ENCODE measurements at places on chromosomes 2 and 18.

GRCh38 chr18:9905401-9905922 is 8.4 kb upstream of the VAPA start:
- no peak for DNase-seq

GRCh38 chr2:67896476-67896875 is 166.3 kb downstream of the C1D start:
- DNase-seq, result no peak

DNA sequence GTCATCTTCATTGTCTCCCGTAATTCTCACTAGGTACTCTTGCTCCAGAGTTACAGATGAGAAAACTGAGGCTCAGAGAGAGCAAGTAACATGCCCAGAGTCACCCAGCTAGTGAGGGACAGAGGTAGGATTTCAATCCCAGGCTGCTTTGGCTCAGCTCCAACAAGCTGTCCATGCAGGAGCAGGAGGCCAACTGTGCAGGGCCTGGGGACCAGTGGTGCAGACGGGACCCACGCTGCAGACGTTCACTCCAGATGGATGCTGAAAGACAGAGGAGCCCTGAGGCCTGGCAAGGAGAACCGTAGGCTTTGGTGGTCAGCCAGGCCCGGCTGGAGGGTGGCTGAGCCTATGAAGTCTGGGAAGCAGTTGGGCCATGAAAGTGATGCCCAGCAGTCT is 102.6 kb downstream of the MCFD2 start:
- no peak for DNase-seq

GRCh38 chr2:180017784-180018183 is 10.7 kb upstream of the CWC22 start:
- DNase-seq, result no peak

GRCh38 chr18:58843688-58844035 is 21.0 kb upstream of the ZNF532 start:
- no peak for DNase-seq

DNA sequence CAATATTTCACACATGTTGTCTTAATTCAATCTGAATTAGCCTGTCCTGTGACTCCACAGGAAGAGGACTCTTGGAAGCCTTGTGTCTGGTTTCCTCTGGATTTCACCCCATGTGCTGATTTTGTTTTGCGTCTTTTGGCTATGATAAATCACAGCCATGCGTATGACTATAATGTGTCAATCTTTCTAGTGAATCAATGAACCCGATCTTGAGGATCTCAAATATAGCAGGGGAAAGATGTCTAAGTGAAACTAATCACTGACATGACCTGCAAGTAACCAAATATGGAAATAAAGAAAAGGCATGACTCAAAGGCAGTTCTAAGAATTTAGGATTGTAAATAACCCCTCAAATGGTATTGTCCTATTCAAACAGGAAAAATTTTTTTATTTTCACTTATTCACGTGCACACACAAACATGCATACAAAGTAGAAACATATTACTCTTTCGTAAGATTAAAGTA is 8.2 kb downstream of the WDFY1 start:
- DNase-seq, result no peak

GRCh38 chr2:27262379-27263286 is at the start of gene SLC30A3:
SLC30A3 (minus strand) TSS chr2:27263047; CDS start chr2:27262906, 141 bp downstream.
- no peak for DNase-seq

- no peak for DNase-seq
Measured at GRCh38 chr2:127149384-127149783, 42.4 kb upstream of the BIN1 start.

DNA sequence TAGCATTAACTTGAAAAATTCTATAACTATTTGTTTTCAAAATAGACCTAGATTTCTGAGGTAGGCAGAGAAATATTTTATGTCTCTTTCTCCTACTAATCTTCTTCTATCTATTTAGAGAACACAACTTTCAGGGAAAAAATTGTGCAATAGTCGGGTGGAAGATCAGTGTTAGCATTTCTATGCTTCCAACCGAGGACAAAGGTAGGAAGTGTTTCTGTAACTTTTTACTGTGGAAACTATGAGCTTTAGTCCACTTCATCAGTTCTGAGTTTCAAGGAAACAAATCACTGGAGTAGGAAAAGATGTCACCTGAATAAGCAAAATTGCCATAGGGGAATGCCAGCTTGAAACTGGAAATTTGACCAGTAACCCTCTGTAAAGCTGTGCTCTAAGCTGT is 207.7 kb upstream of the CTAGE1 start:
- DNase-seq, result no peak

- DNase-seq, result no peak
Measured at GRCh38 chr18:39455285-39455684, 1889.7 kb upstream of the CELF4 start.

GRCh38 chr18:59871711-59872362 is 28.0 kb upstream of the PMAIP1 start:
- DNase-seq, result no peak

DNA sequence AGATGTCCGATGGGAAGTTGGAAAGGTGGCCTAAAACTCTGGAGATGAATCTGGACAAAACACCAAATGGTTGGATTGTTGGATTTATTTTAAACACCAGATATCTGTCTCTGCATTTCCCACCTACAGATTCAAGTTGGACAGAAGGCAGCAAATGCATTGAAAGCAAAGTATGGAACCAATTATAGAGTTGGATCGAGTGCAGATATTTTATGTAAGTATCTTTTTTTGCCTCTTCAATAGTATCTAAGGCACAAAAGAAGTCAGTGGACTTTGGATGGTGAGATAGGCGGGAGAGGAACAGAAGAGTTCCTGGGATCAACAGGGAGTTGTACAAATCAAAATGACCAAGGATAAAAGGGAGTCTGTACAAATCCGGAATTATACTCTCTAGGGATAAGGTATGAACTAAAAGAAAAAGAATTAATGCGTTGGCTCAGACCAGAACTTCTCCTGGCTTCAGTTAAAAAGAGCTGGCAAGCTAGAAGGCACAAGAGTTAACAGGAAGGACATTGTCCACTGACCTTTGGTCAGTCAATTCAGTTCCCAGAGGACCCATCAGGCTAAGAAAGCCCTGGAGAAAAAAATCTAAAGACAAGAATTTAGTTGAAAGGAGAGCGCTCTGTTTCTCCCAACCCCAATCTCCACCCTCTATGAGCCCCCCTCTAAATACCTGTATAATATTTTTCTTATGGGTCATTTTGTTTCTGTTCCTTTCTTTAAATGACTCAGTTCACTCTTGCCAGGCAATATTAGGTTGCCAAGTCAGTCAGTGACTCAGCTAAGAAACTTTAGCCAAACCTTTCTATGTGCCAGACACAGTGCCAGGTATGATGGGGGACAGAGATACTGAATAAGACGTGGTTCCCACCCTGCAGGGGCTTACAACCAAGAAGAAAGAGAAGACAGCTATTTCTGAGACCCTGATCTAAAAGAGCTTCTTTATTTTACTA is 29.1 kb downstream of the CPO start:
- DNase-seq, result no peak

DNA sequence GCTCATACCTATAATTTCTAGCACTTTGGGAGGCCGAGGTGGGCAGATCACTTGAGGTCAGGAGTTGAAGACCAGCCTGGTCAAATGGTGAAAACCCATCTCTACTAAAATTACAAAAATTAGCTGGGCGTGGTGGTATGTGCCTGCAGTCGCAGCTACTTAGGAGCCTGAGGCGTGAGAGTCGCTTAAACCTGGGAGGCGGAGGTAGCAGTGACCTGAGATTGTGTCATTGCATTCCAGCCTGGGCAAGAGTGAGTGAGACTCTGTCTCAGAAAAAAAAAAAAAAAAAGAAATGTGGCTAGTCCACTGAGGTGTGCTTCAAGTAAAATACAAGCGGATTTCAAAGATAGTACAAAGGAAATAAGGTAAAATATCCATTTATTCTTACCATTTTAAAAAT is 46.2 kb downstream of the RBKS start:
- no peak for DNase-seq

DNA sequence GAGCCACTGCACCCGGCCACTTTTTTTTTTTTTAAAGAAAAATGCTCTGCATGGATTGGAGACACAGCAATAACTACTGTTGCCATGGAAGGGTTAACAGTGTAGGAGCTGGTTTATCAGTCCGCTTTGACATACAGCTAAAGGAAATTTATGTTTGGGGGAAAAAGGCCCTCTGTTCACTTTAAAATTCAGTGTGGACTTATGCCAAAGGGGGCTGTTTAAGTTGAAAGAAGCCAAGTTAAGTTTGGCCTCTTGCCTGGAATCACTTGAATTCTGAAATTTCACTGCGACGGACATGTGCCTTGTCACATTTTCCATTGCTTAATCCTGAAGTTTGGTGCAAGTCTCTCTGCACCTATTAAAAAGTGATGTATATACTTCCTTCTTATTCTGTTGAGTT is 3.1 kb downstream of the KCNE4 start:
- DNase-seq, result no peak

GRCh38 chr2:116719836-116720235 is 1094.7 kb upstream of the DDX18 start:
- DNase-seq, result no peak

DNA sequence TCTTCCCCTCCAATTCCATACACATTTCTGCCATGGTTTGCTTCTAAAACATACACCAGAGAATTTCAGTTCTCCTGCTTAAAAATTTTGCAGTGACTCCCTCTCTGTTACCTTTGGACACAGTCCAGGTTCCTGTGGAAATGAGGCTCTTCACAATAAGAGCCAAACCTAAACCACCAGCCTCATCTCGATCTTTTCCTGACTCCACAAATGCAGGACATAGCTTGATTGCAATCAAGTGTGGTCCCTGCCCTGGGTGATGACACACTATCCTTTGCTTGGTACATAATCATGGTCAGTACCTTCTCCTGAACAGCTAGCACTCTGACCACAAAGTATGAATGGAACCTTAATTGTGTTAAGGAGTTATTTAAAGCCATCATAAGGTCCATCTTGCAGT is 134.9 kb upstream of the CHAC2 start:
- no peak for DNase-seq

GRCh38 chr2:192004188-192004963 is 157.5 kb upstream of the CAVIN2 start:
- no peak for DNase-seq

GRCh38 chr18:30903566-30903965 is 139.0 kb downstream of the DSC3 start:
- no peak for DNase-seq

- no peak for DNase-seq
Measured at GRCh38 chr2:37773371-37774130, 102.1 kb upstream of the CDC42EP3 start.

- DNase-seq, result no peak
Measured at GRCh38 chr18:50506362-50506761, 53.5 kb upstream of the MAPK4 start.

- no peak for DNase-seq
Measured at GRCh38 chr2:73685764-73686438, 43.7 kb upstream of the NAT8 start.

DNA sequence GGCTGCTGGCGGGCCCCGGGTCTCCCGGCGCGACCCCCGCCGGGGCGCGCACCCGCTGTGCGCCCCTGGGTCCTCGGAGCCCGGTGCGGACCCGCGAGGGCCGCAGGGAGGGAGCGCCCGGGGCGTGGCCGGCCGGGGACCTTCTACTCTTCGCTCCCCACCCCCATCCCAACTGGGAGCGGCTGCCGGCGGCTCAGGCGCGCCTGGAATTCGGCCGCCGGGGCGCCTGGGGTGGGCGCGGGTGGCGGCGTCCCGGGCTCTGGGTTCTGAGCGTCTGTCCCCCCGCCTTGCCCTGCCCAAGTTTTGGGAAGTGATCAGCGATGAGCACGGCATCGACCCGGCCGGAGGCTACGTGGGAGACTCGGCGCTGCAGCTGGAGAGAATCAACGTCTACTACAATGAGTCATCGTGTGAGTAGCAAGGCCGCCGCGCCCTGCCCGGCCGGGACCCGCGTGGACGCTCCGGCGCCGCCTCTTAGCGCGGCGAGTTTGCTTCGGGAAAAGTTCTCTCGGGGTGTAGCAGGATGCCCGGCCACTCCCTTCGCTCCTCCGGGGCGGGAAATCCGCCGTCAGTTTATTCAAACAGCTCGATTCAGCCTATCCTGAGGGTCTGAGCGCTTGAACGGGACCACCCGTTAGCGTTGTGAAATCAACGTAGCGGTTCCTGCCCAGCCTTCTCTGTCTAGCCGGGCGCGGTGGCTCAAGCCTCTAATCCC is 502 bp downstream of the TUBB6 start:
- peak; percentile 54 for DNase-seq
